Camera-type eye (tissue), 1 donor: ENCODE measurements at places on chromosomes 16 and 17. TPM values are rescaled to one million over a fixed set of nuclear protein-coding genes. Genes with fewer than 3 reads are reported as not detected.

GPR179 gene
- 10.4 TPM for total RNA-seq

SLC5A11 gene
- not detected for total RNA-seq

HOXB6 gene
- not detected for total RNA-seq

ABI3 gene
- 3.1 TPM for total RNA-seq

BAIAP3 gene
- total RNA-seq = 9.3 TPM

SSTR5 gene
- 2.4 TPM for total RNA-seq

SCARF1 gene
- 11.1 TPM for total RNA-seq
